Panc1 (cell line): ENCODE measurements at places on chromosomes 12 and 14. TPM values are rescaled to one million over a fixed set of nuclear protein-coding genes. Genes with fewer than 3 reads are reported as not detected.

DNA sequence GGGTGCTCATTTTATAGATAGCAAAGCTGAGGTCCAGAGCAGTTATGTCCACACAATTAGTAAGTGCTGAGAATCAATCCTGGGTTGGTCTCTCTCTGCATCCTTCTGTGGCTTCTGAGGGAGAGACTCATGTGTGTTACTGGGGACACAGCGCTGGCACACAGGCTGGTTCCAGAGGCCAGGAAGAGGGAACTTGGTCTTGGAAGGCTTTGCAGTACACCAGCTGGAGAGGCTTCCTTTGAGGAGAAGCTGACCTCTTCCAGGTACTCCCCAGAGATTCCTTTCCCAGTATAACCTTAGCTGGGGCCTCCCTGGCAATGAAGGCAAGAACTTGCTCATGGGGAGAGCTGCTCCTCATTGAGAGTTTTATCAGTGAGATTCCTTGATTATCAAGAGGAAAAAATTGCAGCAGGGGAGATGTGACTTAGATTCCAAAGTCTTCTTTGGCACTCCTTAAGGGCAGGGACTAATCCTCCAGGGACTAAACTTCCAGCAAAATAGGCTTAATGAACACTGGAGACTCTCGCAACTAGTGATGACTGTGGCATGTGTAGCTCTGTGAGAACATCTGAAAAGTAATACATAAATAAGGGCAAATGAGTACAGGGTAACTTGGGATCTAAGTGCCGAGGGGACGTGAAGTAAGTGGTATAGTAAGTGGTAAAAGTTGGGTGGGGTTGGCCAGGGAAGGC, 13.9 kb upstream of the KRT80 start:
- H3K4me3 ChIP-seq, result no peak overlapping the region
- no peaks in the 10 kb centered on the region for H3K27me3 ChIP-seq
- peaks cover 67% of the 10 kb centered on the region for H3K4me1 ChIP-seq
- no peaks in the 10 kb centered on the region for H3K36me3 ChIP-seq

The RNASE13 gene
- total RNA-seq, result not detected

The AMDHD1 gene
- total RNA-seq, result 0.54 TPM

DNA sequence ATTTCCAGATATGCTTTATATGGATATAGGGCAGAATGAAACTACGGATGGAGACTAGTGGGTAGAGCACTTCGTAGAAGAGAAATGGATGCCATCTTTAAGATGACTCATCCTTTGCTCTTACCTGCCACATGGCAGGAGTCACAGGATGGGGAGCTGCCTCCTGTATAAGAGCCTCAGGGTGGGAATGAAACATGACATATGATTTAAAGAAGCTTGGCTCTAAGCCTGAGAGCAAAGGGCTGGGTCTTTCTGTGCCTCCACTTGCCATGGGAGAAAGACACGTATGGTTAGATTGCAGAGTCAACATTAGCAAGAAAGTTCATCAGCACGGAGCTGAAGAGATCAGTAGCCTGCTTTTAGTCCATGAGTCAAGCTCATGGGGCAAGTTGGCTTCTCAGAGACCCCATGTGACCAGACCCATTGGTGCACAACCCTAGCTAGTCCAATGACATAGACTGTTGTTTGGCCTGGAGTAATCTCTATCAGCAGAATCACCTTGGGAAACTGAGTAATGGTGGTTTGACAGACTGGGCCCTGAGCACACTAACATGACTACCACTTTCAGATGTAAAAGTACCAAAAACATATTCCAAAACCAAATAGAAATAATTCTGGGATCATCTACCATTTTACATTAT, 38.1 kb upstream of the IL22 start:
- no peak overlapping the region for H3K27ac ChIP-seq
- H3K4me3 ChIP-seq, result no peak overlapping the region
- H3K27me3 ChIP-seq, result no peaks in the 10 kb centered on the region
- no peak for DNase-seq
- peaks cover 7% of the 10 kb centered on the region for H3K36me3 ChIP-seq

The GLS2 gene
- total RNA-seq, result 1.3 TPM

DNA sequence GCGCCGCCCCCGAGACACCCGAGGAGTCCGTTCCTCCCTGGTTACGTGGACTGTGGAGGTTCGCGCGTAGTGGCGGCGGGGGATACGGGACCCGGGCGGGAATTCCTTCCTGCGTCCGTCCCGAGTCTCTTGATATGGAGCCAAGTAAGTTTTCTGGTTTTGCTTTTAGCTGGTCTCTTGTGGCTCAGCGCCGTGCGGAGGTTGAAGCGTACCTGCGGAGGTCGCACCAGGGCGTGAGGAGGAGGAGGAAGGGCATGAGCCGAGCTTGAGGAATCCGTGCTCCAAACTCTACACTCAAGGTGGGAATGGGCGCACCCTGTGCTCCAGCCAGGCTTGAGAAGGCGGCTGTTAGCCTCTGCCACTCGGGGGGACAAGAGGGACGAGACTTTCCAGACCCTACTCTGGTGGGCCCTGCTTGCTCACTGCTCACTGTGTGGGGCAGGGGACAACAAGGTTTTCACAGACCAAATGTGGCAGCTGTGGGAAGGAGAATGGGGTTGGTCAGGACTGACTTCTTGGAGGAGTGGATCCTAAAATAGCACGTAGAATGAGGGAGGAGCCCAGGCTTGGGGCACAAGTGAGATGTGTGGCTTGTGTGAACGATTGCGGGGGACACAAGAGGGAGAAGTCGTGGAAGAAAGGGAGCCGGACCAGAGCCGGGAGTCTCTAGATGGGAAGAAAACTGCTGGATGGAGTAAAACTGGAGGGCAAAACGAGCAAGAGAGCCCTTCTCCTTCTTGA, 577 bp downstream of the ATG101 start:
- no peaks in the 10 kb centered on the region for H3K27me3 ChIP-seq
- no peak for DNase-seq
- H3K27ac ChIP-seq, result peak overlapping the region; percentile 96
- peaks cover 2% of the 10 kb centered on the region; the same call in 1 of the 2 replicates for H3K36me3 ChIP-seq
- peak overlapping the region; percentile 96 for H3K4me3 ChIP-seq

DNA sequence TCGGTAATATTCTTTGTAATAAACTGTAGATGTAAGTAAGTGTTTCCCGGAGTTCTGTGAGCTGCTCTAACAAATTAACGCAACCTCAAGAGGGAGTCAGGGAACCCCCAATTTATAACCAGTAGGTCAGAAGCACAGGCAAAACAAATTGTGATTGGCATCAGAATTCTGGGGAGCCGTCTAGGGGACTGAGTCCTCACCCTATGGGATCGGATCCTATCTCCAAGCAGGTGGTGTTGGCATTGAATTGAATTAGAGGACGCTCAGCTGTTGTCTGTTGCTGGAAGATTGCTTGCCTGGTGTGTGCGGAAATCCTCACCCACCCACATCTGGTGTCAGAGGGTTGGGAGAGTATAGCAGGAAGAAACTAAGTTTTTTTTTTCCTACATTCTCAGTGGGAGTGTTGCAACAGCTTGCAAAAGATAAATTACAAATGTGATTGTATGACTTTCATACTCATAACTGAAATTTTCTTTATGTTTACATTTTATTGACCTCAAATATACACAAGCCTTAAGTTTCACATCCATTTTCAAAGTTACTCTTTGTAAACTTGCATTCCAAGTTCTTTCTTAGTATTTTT, 5.5 kb downstream of the TMEM52B start:
- no peaks in the 10 kb centered on the region for H3K27me3 ChIP-seq
- H3K4me3 ChIP-seq, result no peak overlapping the region
- DNase-seq, result no peak
- peaks cover 3% of the 10 kb centered on the region for H3K4me1 ChIP-seq
- no peak overlapping the region for H3K27ac ChIP-seq

The OTX2 gene
- total RNA-seq, result not detected

GRCh38 chr14:24398293-24398652, 530 bp upstream of the NYNRIN start:
- no peaks in the 10 kb centered on the region for H3K36me3 ChIP-seq
- peaks cover under 1% of the 10 kb centered on the region; the same call in 1 of the 2 replicates for H3K27me3 ChIP-seq
- DNase-seq, result no peak
- H3K4me3 ChIP-seq, result no peak overlapping the region

The WIF1 gene
- not detected for total RNA-seq

GRCh38 chr14:103561381-103562178, 877 bp downstream of the BAG5 start:
- DNase-seq, result no peak
- peak overlapping the region; percentile 85 for H3K27ac ChIP-seq
- peaks cover 42% of the 10 kb centered on the region for H3K4me1 ChIP-seq
- H3K27me3 ChIP-seq, result no peaks in the 10 kb centered on the region
- peaks cover 25% of the 10 kb centered on the region for H3K36me3 ChIP-seq

DNA sequence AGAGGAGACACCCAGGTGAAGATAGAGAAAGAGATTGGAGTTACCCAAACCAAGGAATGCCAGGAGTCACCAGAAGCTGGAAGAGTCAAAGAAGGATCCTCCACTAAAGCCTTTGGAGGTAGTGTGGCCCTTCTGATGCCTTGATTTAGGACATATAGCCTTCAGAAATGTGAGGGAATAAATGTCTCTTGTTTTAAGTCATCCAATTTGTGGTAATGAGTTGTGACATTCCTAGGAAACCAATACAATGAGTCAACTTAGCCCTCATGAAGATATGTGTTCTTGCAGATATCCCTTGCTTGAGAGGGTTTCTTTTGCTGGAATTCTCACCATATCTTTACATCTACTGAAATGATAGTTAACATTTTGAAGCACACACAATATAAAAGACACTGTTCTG, 58.8 kb downstream of the CCER1 start:
- no peak for DNase-seq
- H3K27me3 ChIP-seq, result no peaks in the 10 kb centered on the region
- no peak overlapping the region for H3K4me3 ChIP-seq
- H3K27ac ChIP-seq, result no peak overlapping the region

GRCh38 chr12:68745376-68745903, 536 bp upstream of the SLC35E3 start:
- no peaks in the 10 kb centered on the region for H3K27me3 ChIP-seq
- peak overlapping the region; percentile 97 for H3K27ac ChIP-seq
- peaks cover 11% of the 10 kb centered on the region for H3K36me3 ChIP-seq
- H3K4me1 ChIP-seq, result peaks cover 8% of the 10 kb centered on the region; the same call in 1 of the 2 replicates
- no peak for DNase-seq

- DNase-seq, result no peak
- peaks cover 6% of the 10 kb centered on the region; the same call in 1 of the 2 replicates for H3K4me1 ChIP-seq
- no peaks in the 10 kb centered on the region for H3K36me3 ChIP-seq
Observed at GRCh38 chr12:117127933-117128823, 29.0 kb upstream of the TESC start.

GRCh38 chr14:100898935-100899883, 4.3 kb downstream of the RTL1 start:
- H3K27me3 ChIP-seq, result no peaks in the 10 kb centered on the region
- no peaks in the 10 kb centered on the region for H3K4me1 ChIP-seq
- H3K36me3 ChIP-seq, result no peaks in the 10 kb centered on the region

The PLD4 gene
- 0.15 TPM for total RNA-seq

DNA sequence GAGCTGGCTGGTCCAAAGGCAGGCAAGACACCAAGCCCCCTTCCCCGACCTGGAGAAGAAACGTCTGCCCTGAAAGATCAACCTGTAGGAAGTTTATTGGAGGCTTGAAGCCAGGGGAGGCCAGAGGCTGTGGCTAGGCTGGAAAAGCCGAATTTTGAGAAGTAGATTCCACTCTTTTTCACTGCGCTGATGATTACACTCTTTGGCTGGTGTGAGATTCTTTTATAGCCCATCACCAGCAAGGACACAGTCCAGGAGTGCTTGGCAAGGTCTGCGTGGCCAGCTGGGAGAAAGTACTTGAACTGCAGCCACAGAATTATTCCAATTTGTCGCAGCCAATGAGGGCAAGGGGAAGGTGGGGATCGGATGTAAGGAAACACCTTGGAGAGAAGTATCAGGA, 45.0 kb downstream of the SYNE3 start:
- DNase-seq, result no peak
- H3K4me1 ChIP-seq, result no peaks in the 10 kb centered on the region
- no peaks in the 10 kb centered on the region for H3K36me3 ChIP-seq
- H3K27ac ChIP-seq, result no peak overlapping the region
- no peaks in the 10 kb centered on the region for H3K27me3 ChIP-seq

The CLEC7A gene
- total RNA-seq, result not detected

DNA sequence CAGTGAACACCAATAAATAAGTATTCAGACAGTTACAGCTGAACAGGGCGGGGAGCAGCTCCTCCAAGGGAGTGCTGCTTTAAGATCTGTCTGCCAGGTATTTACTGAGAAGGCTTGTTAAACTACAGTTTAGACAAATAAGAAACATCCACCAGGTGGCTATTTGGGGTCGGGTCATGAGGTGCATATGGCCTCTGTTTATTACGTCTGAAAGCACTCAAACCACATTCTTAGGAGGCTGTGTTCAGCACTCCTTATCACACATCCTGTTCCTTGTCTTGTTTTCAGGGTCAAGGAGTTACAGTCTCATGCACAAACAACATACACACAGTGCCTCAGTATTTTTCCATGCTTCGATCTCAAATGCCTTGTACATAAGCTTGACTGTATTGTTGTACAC, 78.8 kb downstream of the KCNMB4 start:
- no peaks in the 10 kb centered on the region for H3K4me1 ChIP-seq
- no peak overlapping the region for H3K27ac ChIP-seq
- no peaks in the 10 kb centered on the region for H3K27me3 ChIP-seq
- no peaks in the 10 kb centered on the region for H3K36me3 ChIP-seq
- no peak overlapping the region for H3K4me3 ChIP-seq
